GOT3 (cell line): ENCODE measurements at places on chromosomes 7 and 10.

DNA sequence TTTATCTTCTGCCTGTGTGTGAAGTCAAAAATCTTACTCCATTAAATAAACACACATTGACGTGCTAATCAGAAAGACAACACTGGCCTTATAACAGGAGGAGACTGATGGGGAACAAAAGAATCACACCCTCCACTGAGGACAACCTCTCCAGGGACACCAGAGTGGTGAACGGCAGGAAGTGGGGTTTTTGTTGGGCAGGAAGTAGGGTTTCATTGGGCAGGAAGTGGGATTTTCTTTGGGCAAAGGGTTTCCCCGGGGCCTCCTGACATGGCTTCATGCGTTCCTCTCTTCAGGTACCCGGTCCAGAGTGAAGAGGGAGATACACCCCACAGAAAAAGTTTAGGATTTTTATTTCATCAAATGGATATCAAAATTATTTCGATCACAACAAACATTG is 30.6 kb downstream of the ADARB2 start:
- no peak for DNase-seq

- DNase-seq, result no peak
Observed at GRCh38 chr7:157526913-157527634, 190.3 kb downstream of the DNAJB6 start.

DNA sequence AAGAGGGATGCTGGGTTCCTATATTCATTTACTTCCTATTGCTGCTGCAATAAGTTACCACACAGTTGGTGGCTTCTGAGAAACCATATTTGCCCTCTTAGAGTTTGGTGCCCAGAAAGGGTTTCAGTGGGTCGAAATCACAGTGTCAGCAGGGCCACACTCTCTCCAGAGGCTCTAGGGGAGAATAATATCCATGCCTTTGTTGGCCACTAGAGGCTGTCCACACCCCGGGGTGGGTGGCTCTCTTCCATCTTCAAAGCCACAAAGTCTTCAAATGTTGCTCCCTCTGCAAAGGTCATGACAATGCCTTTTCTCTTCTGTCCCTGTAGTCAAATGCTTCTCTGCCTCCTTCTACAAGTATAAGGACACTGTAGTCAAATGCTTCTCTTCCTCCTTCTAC is 989.4 kb downstream of the CCSER2 start:
- DNase-seq, result no peak

GRCh38 chr10:99612167-99612831 is 7.9 kb downstream of the SLC25A28 start:
- DNase-seq, result no peak

GRCh38 chr7:111014079-111014478 is 76.8 kb upstream of the LRRN3 start:
- DNase-seq, result no peak
